Common myeloid progenitor, CD34-positive (primary cell): ENCODE measurements at places on chromosomes 6 and 20.
A peak's percentile ranks its signal among the peaks of the same experiment; 100 is the strongest.

- no peak for DNase-seq
Observed at GRCh38 chr6:30991891-30992290, 8.4 kb downstream of the MUC21 start.

DNA sequence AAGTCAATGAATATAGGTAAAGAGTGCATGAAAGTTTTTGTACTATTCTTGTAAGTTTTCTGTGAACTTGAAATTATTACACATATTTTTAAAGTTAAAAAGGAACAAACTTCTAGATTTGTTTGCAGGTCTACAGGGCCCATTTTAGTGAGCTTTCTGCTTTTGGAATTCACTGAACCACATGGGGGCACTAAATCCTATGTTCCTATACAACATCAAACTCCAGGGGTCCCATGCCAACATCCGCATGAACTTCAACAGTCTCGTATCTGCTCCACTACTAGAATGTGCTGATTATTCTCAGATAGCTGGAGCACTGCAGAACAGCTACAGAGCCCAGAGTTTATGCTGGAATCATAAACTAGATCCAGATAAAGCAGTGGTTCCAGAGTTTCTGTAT, 347.9 kb upstream of the SPTLC3 start:
- no peak for DNase-seq

DNA sequence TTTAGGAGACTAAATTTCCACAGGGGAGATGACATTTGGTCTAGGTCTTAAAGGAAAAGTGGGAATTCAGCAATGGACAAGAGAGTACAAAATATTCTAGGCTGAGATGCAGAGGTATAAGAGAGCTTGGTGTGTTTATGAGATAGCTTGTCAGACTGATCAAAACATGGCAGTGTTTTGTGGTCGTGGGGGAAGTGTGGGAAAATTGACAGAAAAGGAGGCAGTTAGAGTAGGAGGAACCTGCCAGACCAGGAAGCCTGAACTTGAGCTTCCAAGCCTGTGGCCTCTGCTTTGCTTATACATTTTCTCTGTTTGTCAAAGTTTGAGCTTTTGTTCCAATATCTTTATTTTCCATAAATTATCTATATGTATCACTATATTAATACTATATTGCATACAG, 69.5 kb upstream of the MAP3K7 start:
- peak; percentile 38 for DNase-seq

- no peak for DNase-seq
Observed at GRCh38 chr6:33993091-33993490, 152.8 kb downstream of the GRM4 start.

GRCh38 chr6:6368684-6369052, 48.2 kb upstream of the F13A1 start:
- no peak for DNase-seq

GRCh38 chr6:4136354-4136831, 1.0 kb upstream of the ECI2 start:
- DNase-seq, result no peak

DNA sequence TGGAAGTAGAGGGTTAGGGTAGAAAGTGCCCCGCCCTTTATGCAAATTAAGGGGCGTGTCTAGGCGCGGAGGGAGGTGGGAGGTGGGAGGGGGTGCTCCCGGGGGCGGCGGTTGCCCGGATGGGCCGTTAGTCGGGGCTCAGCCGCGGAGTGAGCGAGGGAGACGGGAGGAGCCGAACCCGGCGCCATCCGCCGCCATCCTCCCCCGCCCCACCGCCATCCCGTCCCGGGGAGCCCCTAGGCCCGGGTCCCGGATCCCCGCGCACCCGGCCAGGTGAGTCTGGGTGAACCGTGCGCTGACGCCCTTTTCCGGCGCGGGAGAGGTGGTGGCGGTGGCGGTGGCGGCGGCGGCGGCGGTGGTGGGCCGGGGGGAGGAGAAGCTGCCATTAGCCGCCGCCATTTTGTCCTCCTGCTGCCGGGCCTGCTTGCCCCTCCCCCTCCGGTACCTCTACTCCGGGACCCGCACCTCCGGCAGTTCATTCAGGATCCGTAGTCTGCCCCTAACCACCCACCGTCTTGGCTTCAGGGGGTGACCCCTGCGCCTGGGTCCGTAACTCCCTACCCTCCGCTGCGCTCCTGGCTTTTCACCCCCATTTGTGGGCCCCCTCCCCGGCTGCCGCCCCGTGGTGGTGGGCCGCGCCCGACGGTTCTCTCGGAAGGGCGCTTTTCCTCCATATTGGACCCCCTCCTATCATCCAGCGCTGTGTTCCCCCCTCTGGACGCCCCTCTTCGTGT, at the start of gene PRRC2A:
TSS of gene PRRC2A (plus strand) at position 130 of the 734 bp plus-strand sequence. CDS start 2,075 bp downstream, outside the sequence.
- DNase-seq, result peak; percentile 80

- no peak for DNase-seq
Observed at GRCh38 chr6:149242883-149243282, 74.6 kb upstream of the TAB2 start.

DNA sequence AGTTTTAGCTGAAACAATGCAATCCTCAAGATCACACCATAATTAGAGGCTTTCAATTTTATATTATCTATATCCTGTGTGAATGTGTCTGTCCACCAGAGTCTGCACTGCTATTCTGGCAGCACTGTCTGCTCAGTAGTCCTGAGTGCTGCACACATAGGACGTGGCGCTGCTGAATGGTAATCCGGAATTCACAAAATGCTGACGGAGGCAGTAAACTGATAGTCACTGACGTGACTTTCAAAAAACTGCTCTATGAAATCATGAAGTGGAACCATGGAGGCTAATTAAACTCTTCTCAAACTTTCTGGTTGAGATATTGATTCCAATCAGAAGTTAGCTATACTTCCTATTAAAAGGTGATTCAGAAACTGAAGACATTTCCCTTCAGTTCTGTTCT, 190.8 kb upstream of the NOX3 start:
- DNase-seq, result no peak

- DNase-seq, result no peak
Observed at GRCh38 chr20:39913274-39913673, 775.8 kb downstream of the MAFB start.

GRCh38 chr6:70849348-70850069, 107.4 kb downstream of the B3GAT2 start:
- no peak for DNase-seq

GRCh38 chr6:82240186-82240585, 7.4 kb downstream of the IBTK start:
- no peak for DNase-seq

GRCh38 chr6:11392778-11393507, 144.6 kb upstream of the TMEM170B start:
- DNase-seq, result peak; percentile 38

GRCh38 chr6:168132531-168133167, 53.6 kb upstream of the FRMD1 start:
- DNase-seq, result peak; percentile 35

GRCh38 chr6:148465011-148465335, 122.3 kb downstream of the SASH1 start:
- DNase-seq, result no peak

DNA sequence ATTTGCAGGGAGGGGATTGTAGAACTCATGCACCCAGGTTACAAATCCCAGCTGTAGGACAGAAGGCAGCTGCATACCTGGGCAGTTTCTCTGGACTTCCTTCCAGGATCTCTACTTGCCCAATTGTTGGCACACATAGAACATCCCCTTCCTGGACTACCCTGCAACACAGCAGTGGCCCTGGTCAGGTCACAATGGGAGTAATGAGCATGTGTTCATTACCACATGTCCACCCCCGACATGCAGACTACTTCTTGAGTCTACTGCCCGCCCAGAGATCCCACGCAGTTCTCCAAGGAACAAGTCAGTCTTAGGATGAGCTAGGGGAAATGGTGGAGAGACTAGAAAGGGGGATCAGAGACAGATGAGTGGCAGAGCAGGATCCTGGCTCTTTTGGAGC, 5.1 kb downstream of the PEX6 start:
- no peak for DNase-seq

DNA sequence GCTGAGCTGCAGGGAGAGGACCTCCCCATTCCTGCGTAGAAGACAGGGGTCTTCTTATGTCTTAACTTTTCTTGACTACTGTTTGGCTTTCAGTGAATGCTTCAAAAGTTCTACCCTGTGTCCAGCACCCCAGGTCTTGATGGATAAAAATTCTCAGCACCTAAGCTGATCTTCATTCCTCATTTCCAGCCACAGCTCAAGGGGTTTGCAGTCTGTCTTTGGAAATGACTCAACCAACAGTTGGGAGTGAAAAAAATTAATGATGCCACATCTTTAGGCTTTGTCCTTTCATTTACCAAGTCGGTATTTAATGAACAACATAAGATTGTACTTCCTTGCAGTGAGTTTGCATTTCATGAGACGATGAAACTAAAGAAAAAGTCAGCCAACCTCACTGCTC, 40.3 kb downstream of the PRDM1 start:
- DNase-seq, result no peak

- DNase-seq, result peak; percentile 78
Observed at GRCh38 chr6:159968295-159969203, at the start of gene IGF2R. TSS of gene IGF2R (plus strand) at chr6:159969082. CDS start at chr6:159969247, 165 bp downstream.

GRCh38 chr6:73182021-73182607, 43.2 kb downstream of the KHDC1L start:
- DNase-seq, result no peak

GRCh38 chr6:18284261-18284660, 19.9 kb upstream of the DEK start:
- no peak for DNase-seq

GRCh38 chr20:33901132-33901523, 90.0 kb downstream of the CHMP4B start:
- DNase-seq, result no peak

- DNase-seq, result no peak
Observed at GRCh38 chr6:30127238-30128093, 8.5 kb upstream of the TRIM40 start.

DNA sequence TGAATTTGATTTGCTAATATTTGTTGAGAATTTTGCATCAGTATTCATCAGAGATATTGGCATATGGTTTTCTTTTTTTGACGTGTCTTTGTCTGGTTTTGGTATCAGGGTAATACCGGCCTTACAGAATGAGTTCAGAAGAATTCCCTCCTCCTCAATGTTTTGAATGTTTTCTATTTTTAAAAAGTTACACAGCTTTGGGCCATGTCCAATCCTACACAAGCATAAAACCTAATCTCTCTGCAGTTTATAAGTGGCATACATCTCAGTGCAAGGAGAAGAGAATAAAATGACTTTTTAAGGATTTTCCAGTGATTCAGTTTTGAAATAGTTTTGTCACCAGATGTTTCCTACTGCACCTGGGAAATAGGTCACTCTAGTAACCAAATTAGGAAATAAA, 185.5 kb downstream of the COL12A1 start:
- DNase-seq, result no peak

- no peak for DNase-seq
Observed at GRCh38 chr6:71446470-71446869, 157.9 kb downstream of the OGFRL1 start.

- peak; percentile 14 for DNase-seq
Observed at GRCh38 chr6:138007014-138007472, 100.2 kb downstream of the PERP start.

GRCh38 chr6:6694825-6695624, 106.5 kb downstream of the LY86 start:
- DNase-seq, result no peak

- no peak for DNase-seq
Observed at GRCh38 chr20:51931371-51931781, 129.1 kb upstream of the SALL4 start.

DNA sequence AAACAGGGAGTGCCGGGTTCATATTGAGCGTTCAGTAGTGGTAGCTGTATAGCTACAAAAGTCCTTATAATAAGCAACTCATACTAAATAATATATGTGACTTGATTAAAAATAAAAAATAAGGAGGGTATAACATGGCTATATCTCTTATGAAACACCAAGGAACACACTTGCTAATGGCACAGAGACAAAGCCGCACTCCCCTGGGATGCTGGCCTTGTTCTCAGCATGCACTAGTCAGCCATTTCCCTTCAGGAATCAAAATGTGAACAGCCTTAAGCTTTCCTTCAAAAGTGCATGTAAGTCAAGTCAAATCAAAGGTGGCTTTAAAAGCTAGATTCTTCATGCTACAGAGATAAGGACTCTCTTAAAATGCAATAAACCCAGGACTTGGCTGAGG, 9.4 kb downstream of the HMGCLL1 start:
- no peak for DNase-seq

DNA sequence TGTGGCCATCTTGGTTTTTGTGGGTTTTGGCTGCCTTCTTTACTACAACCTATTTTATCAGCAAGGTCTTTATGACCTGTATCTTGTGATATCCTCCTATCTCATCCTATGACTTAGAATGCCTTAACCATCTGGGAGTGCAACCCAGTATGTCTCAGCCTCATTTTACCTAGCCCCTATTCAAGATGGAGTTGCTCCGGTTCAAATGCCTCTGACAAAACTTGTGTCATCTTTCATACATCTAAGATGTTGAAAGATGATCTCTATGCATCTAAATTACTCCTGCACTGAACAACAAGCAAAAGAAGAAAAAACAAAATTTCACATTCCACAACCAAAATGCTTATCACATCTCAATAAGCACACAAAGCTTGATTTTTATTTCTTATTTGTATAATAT, 129.5 kb upstream of the CNR1 start:
- no peak for DNase-seq

DNA sequence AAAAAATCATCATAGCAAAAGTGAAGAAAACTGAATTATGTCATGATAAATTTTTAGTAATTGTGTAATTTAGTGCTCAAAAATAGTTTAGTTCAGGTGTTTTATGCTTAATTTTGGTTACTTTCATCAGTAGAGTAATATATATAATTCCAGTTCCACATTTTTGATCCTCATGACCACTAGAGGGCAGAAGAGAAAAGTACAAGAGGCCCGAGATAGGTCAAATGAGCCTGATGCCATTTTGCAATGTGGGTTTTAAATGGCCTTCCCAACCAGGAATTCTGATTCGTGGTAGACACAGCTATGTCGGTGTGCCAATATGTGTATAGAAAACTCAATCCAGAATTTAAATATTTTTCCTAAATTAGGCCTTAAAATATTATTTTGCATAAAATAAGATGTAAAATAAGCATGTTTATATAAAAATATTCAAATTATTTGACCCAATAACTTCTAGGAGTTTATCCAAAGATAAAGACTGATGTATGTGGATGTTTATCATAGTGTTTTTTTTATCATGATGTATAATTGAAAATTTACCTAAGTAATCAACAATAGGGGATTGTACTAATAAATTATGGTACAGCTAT, 159.7 kb upstream of the RPS6KA2 start:
- peak; percentile 63 for DNase-seq

- DNase-seq, result no peak
Observed at GRCh38 chr6:25703005-25703404, 51.0 kb downstream of the SCGN start.
